HS-5 (cell line): ENCODE measurements at places on chromosomes 12 and 14.

DNA sequence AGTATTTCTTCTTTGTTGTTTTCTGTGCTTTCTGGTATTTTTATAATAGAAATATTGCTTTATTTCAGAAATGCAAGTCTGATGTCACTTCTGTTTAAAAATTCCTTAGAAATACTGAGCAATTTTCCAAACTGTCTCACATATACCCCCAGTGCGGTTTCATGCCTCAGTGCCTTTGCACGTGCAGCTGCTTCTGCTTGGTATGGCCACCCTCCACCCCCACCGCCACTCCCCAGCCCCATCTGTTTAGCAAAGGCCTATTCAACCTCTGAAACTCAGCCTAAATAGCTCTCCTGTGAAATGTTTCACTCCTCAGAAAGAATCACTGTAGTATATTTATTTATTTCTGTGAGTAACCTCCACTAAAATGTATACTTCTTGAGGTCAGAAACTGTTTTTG lies 52.3 kb downstream of the PPM1H start:
- DNase-seq, result no peak

DNA sequence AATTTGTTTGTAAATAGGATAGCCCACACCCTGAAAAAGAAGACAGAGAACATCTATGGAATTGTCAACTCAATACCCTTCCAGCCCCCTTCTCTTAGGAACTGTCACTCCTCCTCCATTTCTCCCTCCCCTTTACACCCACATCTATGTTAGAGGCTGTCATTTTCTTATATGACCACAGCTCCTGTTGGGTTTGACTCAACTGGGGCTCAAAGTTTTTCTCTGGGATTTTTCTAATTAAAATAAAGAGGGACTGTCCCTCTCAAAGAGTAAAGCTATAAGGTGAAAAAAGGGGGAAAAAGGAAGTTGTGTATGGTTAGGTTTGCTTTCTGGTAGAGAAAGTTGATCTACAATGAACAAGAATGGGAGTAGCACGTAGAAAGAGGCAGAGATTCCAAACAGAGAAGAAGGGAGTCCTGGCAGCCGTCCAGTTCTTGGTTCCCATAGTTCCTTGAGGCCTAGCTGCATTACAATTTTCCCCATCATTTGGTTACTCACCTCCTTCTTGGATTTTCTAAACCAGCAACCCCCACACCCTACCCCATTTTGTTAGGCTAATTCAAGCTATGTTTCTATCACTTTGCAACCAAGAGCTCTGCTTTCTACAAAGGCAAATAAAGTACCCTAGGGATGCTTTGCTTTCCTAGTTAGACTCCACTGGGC lies 44.3 kb upstream of the STK38L start:
- no peak for DNase-seq

DNA sequence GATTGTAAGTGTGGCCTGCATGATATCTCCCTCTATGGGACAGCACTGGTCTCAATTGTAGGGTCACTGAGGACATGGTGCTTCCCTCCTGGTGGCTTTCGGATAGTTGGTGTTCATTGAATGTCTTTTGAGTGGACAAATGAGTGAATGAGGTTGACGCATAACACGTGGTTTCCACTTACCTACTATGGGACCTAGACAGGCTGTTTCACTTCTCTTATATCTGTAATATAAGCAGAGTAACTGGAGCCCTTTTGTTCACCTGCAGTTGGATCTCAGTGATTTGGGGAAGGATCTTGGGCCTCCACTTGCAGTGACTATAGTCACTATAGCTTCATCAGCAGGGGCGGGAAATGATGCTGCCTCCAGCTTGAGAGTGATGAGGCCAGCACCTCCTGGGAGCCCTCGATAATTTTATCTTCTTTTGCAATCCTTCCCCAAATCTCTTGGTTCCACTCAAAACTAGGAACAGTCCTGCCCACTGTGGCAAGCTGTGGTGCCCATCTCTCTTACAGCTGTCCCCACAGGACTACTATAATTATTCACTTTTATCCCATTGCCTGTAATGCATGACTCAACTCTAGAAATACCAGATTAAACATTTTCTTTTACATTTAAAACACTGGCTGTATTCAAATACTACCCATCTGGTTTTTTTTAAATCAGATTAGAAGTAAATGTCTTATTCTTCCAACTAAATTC lies 242.9 kb downstream of the CHST11 start:
- DNase-seq, result no peak

- DNase-seq, result no peak
Measured at GRCh38 chr12:26406391-26406790, 211.0 kb downstream of the SSPN start.

DNA sequence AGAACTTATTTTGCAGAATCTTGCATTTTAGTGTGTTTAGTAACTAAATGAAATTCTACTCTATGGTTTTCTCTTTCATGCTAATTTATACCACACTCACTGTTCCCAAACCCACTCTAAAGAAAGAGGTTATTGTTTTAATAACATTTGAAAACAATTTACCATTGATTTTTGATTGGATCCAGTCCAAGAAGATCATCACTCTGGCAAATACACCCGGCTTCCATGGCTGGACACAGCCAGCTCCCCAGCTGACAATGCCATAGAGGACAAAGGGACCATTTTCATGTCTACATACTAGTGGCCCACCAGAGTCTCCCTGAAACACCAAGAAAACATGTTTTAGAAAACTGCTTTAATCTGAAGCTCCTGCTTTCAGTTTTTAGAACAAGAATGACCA lies 42.4 kb downstream of the OVCH1 start:
- DNase-seq, result no peak

GRCh38 chr12:122841544-122842321 lies 6.5 kb downstream of the HIP1R start:
- DNase-seq, result no peak

GRCh38 chr12:88418856-88419497 lies 161.3 kb downstream of the KITLG start:
- DNase-seq, result peak; percentile 49

GRCh38 chr14:102321456-102322422 lies 2.2 kb downstream of the ZNF839 start:
- DNase-seq, result no peak

GRCh38 chr12:109069307-109070271 lies 17.2 kb downstream of the USP30 start:
- no peak for DNase-seq

DNA sequence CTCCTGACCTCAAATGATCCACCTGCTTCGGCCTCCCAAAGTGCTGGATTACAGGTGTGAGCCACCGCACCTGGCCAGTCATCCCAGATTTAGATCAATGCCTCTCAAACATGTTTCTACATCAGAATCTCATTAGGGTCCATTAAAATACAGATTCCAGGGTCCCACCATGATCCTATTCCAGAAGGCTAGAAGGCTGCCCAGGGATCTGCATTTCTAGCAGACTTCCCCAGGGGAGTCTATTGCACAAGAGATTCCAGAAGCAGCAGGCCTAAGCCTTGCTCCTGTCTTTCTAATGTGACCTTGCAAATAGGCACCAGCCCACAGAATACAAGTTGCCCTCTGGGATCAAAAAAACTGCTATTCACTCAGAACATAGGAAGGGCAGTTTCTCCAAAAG lies 81.5 kb downstream of the SCARB1 start:
- no peak for DNase-seq

GRCh38 chr12:57563358-57563757 lies 13.5 kb downstream of the KIF5A start:
- no peak for DNase-seq

DNA sequence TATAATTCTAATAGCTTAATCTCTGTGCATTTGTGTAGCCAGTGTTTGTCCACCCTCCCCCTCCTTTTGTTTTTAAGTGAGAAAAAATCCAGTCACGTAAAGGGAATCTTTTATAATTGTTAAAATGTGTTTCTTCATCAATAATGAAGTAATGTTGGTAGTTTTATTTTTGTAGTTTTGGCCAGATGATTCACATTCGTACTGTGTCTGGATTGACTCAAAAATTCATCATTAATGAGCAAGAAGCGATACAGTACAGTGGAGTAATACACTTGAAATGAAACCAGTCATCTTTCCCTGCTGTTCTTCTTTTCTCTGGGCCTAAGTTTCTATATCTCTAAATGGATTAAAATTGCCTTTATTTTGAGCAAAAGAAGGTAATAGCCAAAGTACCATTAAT lies 86.5 kb downstream of the SRGAP1 start:
- DNase-seq, result peak; percentile 60

DNA sequence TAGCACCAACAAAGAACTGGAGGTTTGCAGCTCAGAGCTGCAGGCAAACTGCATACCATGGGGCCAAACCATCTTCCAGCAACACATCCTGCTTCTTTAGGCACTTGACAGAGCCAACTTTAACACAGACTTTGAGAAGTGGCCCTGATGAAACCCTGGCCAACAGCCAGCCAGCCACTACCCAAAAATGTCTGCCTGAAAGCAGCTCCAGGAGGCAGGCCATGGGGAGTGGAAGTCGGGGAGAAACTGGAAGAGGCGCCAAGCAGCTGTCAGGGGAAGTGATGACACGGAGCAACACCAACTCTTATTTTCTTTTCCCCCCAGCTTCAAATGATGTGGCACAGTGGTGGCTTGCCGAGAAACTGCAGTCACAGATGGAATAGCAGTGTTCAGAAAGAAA lies 110.9 kb upstream of the PLXNC1 start:
- DNase-seq, result no peak

- DNase-seq, result no peak
Measured at GRCh38 chr12:25372969-25373817, 122.5 kb upstream of the KRAS start.

- no peak for DNase-seq
Measured at GRCh38 chr12:87082756-87083155, 826.6 kb upstream of the MGAT4C start.

DNA sequence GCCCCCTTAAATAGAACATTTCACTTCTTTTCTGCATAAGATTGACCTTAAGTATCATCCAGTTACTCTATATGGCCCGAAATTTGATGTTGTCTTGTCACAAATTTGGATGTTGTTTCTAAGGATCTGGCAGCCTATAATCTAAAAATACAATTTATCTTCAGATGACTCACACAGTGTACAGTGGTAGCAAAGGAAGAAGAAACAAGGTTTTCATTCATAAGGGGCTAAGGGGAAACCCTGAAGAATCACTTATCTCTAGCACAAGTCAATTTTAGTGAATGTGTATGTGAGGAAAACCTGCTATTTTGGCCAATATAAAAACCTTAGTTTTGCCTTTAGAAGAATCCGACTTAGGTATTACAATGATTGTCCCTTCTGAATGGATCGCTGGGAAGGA lies 606.3 kb upstream of the LRFN5 start:
- no peak for DNase-seq

DNA sequence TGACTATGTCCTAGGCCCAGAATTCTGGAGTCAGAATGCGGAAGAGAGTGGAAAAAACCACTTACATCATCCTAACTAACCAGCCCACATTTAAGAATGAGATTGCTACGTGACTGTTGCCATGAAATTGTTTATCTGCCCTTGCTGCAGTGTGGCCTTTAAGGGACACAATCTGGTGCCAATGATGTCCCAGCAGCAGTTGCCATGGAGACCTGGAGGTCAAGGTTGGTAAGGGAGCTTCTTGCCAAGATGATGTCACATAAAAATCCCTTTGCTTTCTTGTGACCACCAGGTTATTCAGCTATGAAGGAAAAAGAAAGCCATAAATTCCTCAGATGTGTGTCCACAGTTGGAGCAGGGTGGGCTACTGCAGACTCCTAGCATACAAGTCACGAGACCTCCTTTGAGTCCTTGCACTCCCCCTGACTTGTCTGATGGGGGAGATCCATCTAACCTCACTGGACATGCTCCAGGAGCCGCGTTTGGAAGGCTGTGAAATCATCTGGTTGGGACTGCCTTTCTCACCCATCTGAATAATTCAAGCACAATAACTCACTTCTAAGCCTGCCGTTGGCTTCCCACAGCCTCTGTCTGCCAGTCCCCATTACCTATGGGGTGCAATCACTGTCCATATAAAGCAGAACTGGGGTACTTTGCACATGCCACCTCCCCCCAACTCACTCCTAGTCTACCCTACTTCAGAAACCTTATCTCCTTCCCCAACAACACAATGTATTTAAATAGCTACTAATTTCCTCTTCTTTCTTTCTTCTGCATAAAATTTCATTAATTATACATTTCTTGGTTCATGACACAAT lies 165.6 kb downstream of the ZFP36L1 start:
- DNase-seq, result no peak

DNA sequence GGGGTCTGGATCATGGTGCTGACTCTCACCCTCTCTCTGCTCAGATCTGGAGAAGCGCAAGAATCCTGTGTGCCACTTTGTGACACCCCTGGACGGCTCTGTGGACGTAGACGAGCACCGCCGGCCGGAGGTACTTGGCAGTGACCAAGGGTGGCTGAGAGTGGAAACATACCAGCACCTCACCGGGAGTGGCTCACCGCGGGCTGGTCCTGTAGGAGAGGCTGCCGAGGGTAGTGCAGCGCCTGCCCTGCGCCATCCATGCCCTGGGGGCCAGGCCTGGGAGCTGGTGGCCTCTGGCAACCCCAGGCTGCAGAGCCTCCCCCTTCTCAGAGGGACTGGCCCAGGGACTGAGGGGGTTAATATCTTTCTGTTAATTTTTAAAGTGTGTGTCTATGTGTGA lies 46.2 kb downstream of the IL31 start:
- no peak for DNase-seq

- DNase-seq, result no peak
Measured at GRCh38 chr12:57367121-57367520, 63.7 kb downstream of the R3HDM2 start.

DNA sequence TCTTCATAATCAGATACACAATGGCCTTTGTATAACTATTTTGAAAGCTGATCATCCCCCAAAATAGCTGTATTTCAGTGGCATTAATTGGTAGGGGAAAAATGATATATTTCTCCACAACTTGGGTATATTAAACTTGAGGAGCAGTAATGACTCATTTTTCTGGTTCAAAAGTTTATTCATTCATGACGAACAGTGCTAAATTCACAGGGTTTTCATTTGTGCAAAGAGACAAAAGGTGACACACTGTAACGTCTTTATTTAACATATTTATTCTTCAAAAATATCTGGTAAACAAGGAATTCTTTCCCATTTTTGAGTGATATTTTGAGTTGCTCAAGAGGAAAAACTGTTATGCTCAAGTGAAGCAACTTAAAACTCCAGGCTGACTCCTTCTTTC lies 415.5 kb upstream of the SOX5 start:
- no peak for DNase-seq

GRCh38 chr14:51129130-51129529 lies 34.2 kb upstream of the TRIM9 start:
- DNase-seq, result no peak

DNA sequence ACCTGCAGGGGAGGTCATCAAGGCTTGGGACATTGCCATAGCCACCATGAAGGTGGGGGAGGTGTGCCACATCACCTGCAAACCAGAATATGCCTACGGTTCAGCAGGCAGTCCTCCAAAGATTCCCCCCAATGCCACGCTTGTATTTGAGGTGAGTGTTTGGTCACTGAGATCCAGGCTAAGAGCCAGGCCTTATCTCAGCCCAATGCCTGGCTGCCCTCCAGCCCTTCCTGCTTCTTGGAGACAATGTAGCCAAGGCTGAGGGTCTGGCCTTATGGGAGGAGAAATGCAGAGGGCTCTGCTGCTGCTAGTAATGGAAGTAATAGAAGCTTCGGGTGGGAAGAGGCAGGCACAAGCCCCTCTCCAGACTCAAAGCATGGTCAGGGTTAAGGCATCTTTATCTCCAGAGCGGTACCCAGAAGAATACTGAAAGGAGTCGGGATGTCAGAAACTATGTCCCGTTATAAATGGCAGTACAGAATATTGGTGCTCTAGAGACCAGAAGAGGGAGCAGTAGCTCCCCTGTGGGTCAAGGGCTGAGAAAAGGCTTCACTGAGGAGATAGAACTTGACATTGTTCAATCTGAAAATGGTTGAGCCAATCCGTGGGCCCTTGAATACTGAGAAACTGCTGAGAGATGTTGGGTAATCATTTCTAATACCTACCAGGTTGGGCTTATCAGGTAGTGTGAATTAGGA lies 3.1 kb downstream of the FKBP4 start:
- DNase-seq, result no peak
